ENCODE measurements at places on chromosomes 1 and 21.

DNA sequence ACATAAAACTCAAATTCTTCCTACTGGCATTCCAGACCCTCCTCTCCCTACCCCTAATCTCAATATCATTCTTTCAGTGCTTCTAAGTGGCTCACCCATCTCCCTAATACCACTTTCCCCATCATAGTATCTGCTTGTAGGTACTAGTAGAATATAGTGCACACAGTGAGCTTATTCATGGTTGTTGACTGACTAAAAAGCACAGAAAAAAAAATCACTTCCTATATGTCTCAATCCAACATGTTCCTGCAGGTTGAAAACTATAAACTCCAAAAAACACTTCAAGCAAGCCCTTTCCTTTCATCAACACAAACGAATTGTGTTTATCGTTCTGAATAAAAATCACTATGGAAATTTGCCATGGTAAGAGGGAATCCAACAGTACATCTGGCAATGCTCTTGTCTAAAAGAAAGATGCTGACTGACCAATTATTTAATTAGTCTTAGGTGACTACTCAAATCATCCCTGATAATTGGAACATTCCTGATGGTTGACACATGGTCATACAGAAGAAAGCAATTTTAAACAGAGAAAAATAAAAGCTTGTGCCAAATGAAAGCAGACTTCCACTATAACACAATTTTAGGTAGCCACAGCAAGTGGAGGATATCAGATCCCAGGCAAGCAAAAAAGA, 87.1 kb downstream of the NDUFS5 start:
- no peak for DNase-seq

GRCh38 chr21:15052459-15052763, 12.4 kb downstream of the NRIP1 start:
- DNase-seq = no peak

- DNase-seq = no peak
Observed at GRCh38 chr1:82073071-82073470, 272.3 kb downstream of the ADGRL2 start.

GRCh38 chr1:6584126-6585080, 4.6 kb downstream of the ZBTB48 start:
- DNase-seq = no peak

- DNase-seq = no peak
Observed at GRCh38 chr1:93925206-93925605, 16.0 kb upstream of the GCLM start.

DNA sequence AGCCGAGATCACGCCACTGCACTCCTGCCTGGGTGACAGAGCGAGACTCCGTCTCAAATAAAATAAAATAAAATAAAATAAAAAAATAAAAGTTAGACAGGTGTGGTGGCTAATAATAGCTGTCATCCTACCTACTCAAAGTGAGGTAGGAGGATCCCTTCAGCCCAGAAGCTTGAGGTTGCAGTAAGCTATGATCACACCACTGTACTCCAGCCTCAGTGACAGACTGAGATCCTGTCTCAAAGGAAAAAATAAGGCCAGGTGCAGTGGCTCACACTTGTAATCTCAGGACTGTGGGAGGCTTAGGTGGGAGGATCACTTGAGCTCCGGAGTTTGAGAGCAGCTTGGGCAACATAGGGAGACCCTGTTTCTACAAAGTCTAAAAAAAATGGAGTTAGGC, 18.0 kb downstream of the NOL9 start:
- DNase-seq = no peak

- no peak for DNase-seq
Observed at GRCh38 chr1:102901996-102902395, 206.3 kb downstream of the COL11A1 start.

GRCh38 chr1:247448107-247448791, 9.7 kb downstream of the OR2B11 start:
- DNase-seq = peak; percentile 63

GRCh38 chr1:107570768-107571167, 394.2 kb downstream of the VAV3 start:
- DNase-seq = no peak

GRCh38 chr1:243415663-243416408, 160.0 kb downstream of the SDCCAG8 start:
- DNase-seq = no peak

GRCh38 chr1:184563308-184563707, 176.5 kb downstream of the C1orf21 start:
- no peak for DNase-seq

DNA sequence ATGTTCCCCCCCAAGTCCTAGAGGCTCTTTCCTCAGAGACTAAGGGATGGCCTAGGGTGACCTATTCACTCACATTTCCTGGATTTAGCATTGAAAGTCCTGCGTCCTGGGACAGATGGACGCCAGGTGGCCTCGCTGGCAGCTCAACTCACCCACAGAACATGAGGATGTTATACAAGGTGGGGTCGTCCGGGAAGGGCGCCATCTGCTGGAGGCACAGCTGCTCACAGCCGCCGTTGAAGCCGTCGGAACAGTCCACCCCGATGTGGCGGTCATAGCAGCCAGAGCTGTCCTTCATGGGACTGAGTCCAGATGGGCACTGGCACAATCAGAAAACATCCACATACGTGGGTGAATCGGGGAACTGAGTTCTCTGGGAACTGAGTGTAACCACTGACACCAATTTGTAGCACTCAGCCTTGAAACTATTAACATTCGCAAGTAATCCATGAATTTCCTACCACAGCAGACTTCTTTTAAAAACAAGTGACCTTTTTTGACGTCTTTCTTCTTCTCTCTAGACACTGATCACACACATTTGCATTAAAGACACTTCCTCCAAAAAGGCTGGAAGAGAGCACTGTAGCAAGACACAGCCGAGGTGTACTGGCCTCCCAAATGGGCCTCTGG, 215.4 kb downstream of the ASTN1 start:
- DNase-seq = peak; percentile 1

DNA sequence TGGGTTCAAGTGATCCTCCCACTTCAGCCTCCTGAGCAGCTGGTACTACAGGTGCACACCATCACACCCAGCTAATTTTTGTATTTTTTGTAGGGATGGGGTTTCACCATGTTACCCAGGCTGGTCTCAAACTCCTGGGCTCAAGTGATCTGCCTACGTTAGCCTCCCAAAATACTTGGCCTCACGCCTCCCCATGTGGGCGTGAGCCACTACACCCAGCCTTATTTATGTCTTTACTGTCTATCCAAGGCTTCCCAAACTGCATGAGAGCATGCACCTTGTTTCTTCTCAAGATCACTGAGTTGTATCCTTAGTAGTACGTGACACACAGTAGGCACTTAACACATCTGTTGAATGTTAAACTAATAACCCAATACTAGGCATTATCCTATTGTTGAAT, 14.2 kb downstream of the WASF2 start:
- no peak for DNase-seq

GRCh38 chr1:219629296-219629880, 16.5 kb upstream of the ZC3H11B start:
- no peak for DNase-seq

- no peak for DNase-seq
Observed at GRCh38 chr1:204652497-204652896, 33.0 kb downstream of the LRRN2 start.

DNA sequence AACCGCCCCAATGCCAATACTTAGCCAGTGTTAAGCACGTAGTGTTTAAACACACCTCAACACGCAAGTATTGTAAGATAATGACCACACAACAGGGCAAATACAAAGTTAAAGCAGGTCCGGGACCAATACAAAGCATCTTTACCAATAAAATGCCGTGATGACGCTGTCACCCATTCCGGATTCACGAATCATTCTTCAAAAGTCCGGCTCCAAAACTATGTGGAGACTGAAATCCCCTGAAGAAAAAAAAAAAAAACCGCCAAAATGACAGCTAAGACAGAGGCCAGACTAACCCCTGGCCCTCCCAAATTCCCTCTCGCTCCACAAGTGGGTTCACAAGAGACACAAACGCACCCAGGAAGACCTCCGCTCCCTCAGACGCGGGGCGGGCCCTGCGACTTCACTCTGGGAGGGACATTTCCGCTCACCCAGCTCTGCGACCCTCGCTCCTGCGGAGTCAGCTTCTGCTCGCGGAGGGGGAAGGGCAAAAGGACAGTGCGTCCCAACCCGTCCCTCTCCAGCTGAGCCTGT, 625 bp upstream of the DARS2 start:
- DNase-seq = no peak

GRCh38 chr1:21099034-21099868, 77.4 kb downstream of the EIF4G3 start:
- DNase-seq = no peak

GRCh38 chr1:32868085-32868484, 2.6 kb downstream of the FNDC5 start:
- DNase-seq = no peak

GRCh38 chr1:114457675-114458236, 53.2 kb downstream of the TRIM33 start:
- no peak for DNase-seq

DNA sequence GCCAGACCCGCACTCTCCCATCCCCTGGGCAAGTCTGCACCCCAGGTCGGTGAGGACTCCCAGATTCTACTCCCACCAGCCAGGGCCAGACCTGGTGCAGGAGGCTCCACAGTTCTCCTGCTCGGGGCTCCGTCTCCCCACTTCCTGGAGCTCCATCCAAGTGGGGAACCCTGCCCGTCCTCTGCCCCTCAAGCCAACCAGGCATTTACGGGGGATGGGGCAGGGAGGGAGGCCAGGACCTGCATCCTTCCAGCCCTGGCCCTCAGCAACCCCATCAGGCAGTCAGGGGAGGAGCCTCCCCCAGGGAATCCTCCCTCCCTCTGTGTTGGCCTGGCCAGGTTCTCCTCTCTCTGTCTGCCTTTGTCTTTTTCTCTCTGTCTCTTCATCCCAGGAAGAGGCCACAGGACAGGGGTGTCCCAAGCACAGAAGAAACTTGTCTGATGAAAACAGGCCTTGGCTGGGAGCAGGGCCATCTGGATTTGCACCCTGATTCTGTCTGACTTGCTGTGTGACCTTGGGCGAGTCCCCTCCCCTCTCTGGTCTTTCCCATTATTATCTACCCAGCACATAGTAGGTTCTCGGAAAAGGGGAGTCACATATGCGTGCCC, 18.5 kb upstream of the EPHA2 start:
- no peak for DNase-seq

DNA sequence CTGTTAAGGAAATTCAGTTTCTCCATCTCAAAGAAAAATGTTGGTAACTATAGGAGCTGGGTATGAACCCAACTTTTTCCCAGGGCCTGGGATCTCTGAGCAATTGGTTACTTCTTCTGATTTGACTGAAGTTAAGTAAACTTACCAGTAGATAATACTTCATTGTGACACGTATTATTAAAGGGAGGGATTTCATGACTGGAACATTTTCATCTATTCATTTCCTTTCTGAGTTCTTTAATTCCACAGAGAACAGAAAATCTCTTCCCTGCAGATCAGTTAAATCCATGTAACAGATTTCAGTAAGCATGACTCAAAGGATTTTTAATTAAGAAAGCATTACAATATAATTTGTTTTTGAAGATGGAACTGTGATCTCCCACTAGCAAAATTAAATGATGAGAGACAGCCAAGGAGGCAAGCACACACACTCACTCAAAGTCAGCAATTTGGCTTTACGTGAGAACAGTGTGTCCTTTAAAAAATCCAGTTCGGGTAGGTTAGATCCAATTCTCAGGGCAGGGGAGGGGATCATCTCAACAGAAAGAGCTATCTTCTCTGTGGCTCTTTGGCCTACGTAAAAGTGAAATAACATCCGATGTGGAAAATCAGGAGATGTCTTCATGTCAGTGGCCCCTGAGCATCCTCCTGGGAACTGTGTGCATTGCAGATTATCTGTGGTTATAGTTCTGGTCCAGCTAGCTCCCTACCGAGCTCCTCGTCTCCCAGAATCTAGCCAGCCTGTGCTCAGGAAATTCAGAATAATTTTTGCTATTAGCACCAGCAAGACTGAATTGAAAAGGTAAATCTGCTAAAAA, 10.8 kb upstream of the MYOC start:
- DNase-seq = no peak

DNA sequence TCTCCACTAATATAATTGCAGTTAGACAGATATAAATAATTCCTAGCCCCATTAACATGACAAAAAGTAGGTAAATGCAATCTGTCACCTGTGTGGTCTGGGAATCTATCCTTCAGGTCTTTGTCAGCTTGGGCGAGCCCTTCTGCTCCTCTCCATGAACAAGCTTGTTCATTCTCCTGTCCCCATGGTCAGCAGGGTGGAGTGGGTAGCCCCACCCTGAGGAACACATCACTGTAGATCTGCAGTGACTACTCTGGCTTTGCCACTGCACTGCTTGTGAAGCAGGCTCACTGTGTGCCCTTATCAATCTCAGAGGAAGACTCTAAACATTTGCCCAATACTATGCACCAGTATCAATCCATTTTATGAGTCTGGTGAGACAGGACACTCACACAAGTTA, 279.0 kb downstream of the MATN1 start:
- DNase-seq = no peak

DNA sequence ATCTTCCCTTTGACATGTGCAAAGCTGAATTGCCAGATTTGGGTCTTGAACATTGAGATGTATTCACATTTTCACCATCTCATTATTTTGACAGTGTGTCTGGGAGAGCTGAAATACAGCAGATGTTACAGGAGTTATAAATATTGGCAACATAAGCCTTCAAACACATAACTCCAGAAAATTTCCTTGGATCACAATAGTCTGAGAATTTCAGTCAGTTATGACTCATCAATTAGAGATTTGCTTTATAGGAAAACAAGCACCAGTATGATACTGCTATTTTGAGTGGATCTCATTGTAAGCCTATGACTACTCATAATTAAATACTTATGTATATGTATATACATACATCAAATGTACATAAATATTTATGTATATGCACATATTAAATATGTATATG, 1171.8 kb downstream of the AMY1C start:
- no peak for DNase-seq

DNA sequence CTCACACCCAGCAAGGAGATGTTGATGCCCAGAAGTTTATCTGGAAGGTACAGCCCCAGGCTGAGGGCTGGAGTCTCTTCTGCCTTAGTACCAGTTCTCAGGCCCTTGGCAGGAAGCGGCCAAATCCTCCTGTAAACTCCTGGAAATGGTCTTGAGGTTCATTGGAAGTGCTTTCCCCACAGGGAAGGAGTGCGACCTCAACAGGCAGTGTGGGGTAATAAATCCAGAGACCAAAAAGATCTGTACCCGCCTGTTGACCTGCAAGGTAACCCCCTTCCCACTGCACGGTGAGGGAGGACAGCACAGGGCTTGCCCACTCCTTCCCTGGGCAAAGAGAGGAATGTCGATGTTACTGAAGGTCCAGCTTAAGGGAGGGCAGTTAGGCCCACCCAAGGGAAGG, 4.5 kb downstream of the ATXN7L2 start:
- DNase-seq = no peak

- DNase-seq = no peak
Observed at GRCh38 chr1:181595234-181595633, 111.9 kb downstream of the CACNA1E start.

DNA sequence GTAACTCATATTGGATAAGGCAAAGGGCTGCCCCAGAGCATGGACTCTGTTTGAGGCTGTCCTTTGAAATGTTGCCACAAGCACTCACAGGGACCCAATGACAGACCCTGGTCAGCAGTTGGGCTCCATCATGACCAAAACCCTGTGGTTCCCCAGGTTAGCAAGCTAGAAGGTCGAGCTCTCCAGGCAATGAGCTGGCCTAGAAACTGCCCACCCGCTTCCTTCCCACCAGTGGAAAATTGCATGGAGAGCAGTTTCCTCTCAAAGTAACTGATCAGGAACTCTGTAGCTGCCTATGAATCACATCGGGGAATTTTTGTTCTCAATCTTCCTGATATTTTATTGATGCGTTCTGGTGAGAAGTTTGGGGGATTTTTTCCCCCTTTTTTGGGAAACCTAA, 52.8 kb downstream of the FHAD1 start:
- DNase-seq = no peak

GRCh38 chr1:219460896-219461815, 151.7 kb downstream of the ZC3H11B start:
- no peak for DNase-seq

- DNase-seq = peak; percentile 14
Observed at GRCh38 chr1:7893529-7894180, 40.8 kb upstream of the UTS2 start.
